ENCODE measurements at places on chromosomes 3 and 15.

GRCh38 chr15:77025941-77026411 is 31.1 kb downstream of the PSTPIP1 start:
- DNase-seq: no peak

GRCh38 chr15:60005352-60006202 is 1.5 kb downstream of the FOXB1 start:
- DNase-seq: no peak

GRCh38 chr3:150931745-150932144 is 26.5 kb upstream of the MINDY4B start:
- no peak for DNase-seq

DNA sequence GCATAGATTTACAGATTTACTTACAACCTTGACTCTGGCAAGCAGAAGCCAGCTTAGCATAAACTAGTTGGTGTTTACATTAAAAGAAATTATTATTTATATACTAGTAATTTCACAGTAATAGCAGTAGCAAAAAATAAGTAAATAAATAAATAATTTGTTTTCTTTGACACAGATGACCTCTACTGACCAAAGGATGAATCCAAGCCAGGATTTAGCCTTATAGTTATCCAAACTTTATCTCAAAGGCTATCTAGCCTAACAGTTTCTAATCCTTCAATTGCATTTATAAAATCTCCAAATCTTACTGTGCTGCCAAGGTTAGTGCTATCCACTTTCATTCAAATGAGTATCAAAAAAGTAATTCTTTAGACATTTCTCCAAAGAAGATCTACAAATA is 64.3 kb downstream of the FRMD5 start:
- DNase-seq: peak; percentile 4

GRCh38 chr3:101940521-101941317 is 91.4 kb downstream of the NFKBIZ start:
- DNase-seq: peak; percentile 96

DNA sequence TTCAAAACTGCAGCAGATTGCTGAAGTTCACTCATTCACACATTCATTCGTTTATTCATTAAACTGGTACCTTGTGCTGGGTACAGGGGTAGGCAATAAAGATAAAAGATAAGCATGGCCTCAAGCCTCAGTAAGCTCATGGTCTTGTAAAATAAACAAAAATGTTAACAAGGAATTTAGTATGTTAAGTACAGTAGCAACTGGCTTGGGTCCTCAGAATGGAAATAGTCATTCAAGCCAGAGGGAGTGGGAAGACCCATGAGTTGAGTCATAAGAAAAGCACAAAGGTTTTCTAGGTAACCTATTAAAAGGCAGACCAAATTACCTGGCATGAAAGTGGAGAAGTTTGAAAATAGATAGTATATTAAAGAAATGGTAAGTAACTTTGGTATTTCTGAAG is 163.3 kb downstream of the CDIN1 start:
- no peak for DNase-seq

DNA sequence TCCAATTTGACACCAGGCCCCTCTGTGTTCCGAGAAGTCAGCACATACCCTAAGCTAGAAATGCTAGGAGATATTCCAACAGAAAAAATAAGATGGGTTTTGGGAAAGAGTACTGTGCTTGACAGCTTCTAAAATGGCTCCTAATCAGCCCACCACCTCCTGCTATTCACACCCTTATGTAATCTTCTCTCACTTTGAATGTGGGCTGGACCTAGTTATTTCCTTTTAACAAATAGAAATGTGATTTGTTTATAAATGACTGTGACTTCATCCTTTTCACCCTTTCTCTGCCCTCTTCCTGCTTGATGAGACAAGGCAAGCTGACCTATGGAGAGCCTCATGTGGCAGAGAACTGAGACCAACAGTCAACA is 961.1 kb downstream of the FHIT start:
- DNase-seq: no peak

All from fibroblast of mammary gland (primary cell).